Pulmonary artery endothelial cell (primary cell): ENCODE measurements at places on chromosomes 11 and 22. TPM values are rescaled to one million over a fixed set of nuclear protein-coding genes. Genes with fewer than 3 reads are reported as not detected.

DNA sequence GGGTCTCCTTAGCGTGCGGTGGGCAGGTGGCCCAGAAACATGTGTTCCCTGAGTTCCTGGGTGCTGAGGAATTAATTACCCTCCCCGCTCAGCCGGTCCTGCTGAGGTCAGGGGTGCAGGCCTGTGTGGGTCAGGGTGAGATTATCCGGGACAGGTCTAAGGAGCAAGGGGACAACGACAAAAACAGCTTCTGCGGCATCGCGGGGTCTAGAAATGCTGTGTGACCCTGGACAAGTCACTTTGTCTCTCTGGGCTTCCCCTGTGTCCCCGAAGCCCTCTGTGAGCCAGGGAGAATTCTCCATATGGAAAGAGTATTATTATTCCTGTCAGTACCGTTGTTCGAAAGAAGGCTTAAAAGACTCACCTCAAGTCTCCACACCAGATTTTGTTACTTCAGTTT lies 186.1 kb downstream of the MN1 start:
- no peak for DNase-seq

DNA sequence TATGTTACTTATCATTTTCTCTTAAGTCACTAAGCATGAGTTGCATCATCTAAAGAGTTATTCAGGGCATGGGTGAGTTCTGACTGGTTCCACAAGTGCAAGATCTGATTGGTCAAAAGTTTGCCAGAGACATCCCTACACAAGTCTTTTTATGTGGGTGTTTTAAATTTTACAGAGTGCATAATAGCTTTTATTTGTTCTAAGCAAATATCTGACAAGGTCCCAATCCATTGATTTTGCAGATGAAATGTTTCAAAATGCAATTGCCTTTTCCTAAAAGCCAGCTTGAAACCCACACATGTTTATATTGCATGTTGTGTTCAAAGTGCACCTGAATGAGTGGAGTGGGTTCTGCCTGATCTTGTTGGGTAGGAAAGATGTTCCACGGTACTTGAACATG lies 101.7 kb upstream of the PAX6 start:
- no peak for DNase-seq

DNA sequence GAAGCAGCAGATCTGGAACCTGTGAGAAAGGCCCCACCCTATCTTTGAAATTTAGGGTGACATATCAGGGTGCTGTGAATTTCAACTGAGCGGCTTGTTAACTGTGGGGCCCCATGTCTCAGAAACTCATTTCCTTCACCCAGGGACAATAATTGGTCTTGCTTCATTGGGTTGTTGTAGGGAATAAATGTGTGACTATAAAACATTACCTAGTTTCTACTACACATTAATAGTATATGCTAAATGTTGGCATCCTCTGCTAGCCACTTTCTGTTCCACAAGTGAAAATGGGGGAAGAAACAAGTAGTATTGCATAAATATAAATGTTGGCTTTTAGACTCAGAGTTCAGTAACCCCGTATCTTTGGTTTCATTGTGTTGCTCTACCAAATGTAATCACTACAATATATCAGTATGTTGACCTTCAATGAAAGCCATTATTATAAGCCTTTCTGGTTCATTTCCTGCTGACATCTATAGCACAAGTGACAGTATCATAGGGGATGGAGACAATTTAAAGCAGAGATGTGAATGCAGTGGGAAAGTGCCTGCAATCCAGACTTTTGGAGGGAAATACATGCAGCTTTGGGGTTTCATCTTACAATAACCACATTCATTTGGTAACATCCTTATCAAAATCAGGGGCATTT lies 905.5 kb upstream of the RAG2 start:
- no peak for DNase-seq

GRCh38 chr22:27853424-27853823 lies 51.9 kb upstream of the MN1 start:
- no peak for DNase-seq

GRCh38 chr11:109121173-109121932 lies 300.6 kb upstream of the C11orf87 start:
- DNase-seq = no peak

- DNase-seq = no peak
Observed at GRCh38 chr11:44709281-44709562, 17.5 kb upstream of the TSPAN18 start.

The PNPLA5 gene
- not detected in 2 replicates for total RNA-seq

The STIP1 gene
- total RNA-seq = 187 and 331 TPM in 2 replicates

The IRAG1 gene
- 0.13 and 0.25 TPM in 2 replicates for total RNA-seq
